Hypothalamus (tissue), 51 donors: ENCODE measurements at places on chromosomes 6 and 20.

- DNase-seq: no peak
Measured at GRCh38 chr6:29593199-29593855, 8.4 kb downstream of the OR2H2 start.

DNA sequence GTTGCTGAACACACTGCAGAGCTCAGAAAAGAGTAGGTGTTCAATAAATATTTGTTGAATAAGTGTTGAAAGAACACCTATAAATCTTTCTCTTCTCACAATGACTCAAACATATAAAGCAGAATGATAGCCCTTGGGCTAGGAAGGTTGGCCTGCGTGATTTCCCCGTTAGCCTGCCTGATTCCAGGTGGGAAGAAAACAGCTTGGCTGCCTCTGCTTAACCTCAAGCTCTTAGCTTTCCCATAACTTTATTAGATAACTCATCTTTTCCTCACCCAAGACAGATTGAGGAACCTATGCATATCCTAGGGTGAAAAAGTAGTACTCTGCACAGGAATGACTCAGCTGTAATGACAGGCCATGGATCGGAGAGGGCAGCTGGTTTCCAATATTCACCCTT, 300.3 kb upstream of the ID4 start:
- DNase-seq: no peak

- DNase-seq: no peak
Measured at GRCh38 chr20:24875078-24875477, 74.0 kb upstream of the CST7 start.

GRCh38 chr6:109332748-109333147, 49.5 kb downstream of the CD164 start:
- no peak for DNase-seq

GRCh38 chr6:3946778-3947177, 97.6 kb downstream of the FAM50B start:
- DNase-seq: no peak

GRCh38 chr6:55449225-55449624, 122.0 kb downstream of the GFRAL start:
- DNase-seq: no peak

DNA sequence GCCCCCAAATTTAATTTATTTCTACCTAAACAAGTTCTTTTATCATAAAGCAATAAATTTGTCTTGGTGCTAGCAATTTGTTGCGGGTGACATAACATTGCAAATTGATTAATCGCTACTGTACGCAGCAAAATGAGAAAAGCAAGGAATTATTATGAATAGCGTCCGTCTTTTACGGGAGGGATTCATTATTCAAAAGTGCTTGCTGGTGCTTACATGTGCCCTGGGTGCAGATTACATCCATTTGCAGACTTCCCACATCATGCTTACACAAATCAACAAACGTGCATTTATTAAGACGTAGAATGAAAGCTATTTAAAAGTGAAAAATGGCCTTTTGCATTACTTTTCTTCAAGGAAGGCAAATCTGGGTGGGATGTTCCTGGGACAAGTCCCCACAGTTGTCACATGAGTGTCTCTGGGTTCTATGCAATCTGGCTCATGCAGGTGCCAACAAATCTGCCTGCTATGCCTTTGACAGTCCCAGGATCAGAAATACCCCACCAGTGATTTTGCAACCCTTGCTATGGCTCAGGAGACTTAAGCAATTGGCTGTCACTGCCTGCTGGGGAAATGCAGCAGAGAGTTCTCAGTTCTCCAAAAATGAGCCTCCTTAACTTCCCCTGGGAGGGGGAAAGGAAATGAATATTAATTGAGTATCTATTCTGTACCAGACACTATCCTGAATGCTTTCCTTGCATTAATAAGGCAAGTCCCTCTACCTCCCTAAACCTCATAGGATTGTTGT, 30.1 kb upstream of the MAFB start:
- no peak for DNase-seq

DNA sequence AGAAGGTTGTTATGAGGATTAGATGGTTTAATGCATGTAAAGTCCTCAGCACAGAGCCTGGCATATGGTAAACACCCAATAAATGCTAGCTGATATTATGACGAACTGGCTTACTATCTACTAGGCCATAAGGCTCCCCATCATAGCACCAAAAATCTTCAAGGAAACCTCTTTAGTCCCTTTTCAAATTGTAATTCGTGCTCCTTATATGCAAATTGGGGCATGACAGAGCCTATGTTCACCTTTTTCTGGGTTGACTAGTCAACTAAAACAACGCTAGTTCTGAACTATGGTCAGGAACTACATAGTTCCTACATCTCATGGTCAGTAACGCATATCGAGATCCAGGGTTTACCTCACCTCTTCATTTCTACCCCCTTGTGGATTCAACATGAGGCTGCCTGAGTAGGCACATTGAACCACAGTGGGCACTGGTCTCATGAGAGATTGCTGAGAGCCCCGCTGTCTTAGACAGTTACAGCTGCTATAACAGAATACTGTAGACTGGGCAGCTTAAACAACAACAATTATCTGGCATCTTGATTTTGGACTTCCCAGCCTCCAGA, 97.2 kb upstream of the TNFAIP3 start:
- DNase-seq: no peak

- no peak for DNase-seq
Measured at GRCh38 chr20:59866338-59866737, 67.1 kb downstream of the SYCP2 start.

DNA sequence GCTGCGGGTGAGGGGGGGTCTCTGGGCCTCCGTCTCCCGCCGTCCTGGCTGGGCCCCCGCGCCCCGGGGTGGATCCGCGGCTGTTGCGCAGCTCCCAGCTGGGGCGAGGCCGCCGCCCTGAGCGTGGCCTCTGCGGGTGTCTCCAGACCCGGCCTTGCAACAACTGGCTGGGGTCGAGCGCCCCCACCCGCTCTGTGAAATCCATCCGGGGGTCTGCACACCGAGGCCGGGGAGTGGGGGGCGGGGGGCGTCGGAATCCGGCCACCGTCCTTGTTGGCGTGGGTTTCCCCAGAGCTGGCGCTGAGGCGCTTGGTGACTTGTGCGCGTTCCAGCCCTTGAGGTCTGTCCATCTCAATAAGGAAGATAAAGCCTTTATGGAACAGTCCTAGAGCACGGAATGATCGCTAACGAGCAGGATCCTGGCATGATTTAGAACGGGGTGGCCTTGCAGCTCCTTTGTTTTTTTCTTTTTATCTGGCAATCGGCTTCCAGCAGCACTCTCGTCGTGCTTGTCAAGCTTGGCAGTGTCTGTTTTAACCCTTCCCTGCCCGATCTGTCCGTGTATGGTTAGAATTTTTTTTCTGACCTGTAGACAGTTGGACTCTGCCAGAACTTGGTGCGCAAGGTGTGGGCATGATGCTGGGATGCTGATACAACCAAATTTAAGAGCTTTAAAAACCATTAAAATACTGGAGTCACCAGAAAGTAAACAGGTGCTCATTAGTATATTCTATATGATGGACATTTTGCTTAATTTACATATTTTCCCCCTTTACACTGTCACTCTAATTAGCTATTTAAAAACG, 675 bp downstream of the DSTN start:
- DNase-seq: peak; percentile 62

GRCh38 chr6:39425346-39426072, 103.0 kb upstream of the KCNK16 start:
- no peak for DNase-seq

GRCh38 chr6:98653179-98653578, 181.2 kb upstream of the POU3F2 start:
- DNase-seq: no peak
